ENCODE measurements at places on chromosomes 7 and 10.

GRCh38 chr7:149191851-149192250, 3.5 kb upstream of the ZNF282 start:
- no peak for DNase-seq

- no peak for DNase-seq
These were observed 38.8 kb downstream of the AP3M1 start for GRCh38 chr10:74111799-74112198.

- DNase-seq, result no peak
These were observed 61.2 kb upstream of the NPVF start for GRCh38 chr7:25289518-25289917.

DNA sequence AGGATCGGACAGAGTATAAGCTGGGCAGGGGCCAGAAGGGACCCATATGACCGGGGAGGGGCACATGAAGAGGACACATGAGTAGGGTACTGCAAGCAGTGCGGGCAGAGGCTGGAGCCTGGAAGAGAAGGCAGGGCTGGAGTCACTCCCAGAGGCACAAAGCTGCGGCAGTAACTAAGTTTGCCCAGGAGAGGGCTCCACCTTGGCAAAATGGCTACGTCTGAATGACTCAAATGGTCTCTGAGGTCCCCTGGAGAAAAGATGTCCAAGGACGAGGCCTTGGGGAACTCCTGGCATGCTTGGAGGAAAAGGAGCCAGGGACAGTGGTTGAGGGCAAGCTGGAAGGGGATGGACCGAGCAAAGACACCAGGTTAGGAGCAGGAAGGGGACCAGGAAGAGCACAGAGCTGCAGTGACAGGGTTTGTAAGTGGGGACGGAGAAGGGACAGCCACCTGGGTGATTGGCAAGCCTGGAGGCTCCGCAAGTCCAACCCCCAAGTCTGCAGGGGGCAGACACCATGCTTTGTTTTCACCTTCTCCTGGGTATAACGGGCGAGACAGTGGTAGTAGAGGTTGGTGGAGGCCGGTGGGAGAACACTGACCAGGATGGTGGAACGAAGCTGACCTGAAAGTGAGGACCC, 43.1 kb upstream of the LBX1 start:
- DNase-seq, result peak; percentile 54

DNA sequence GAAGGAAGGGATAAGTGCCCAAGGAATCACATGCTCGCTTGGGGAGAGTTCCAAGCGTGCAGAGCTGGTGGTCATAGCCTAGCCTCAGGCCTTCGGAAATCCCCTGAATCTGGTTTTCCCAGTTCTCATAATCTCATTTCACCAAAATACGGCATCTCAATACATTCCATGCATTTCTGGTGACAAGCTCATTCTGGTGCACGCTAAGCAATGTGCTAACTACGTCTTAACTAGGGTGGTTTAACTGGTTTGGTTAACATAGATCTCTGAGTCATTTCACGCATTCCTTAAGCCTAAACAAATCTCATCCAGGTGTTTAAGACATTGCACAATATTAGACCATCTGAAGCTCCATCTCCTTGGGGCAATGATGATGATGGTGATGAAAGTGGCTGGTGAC, 72.9 kb upstream of the STEAP1B start:
- no peak for DNase-seq

- no peak for DNase-seq
These were observed 16.5 kb upstream of the TRIM8 start for GRCh38 chr10:102627736-102628293.

DNA sequence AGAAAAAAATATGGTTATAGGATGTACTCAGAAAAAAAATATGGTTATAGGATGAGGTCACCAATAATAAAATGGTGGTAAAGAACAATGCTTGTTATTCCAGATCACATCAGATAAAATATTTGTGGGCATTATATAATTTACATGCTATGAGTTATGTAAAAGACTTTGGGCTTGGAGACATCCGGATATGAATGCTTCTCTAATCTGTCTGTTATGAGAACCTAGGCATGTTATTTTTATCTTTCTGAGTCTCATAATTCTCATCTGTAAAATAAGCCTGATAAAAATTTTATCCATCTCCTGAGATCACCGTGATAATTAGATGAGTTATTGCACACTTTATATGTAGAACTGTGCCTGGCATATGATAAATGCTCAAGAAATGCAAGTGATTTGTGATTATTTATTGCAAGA, 37.8 kb downstream of the DKK1 start:
- DNase-seq, result no peak

DNA sequence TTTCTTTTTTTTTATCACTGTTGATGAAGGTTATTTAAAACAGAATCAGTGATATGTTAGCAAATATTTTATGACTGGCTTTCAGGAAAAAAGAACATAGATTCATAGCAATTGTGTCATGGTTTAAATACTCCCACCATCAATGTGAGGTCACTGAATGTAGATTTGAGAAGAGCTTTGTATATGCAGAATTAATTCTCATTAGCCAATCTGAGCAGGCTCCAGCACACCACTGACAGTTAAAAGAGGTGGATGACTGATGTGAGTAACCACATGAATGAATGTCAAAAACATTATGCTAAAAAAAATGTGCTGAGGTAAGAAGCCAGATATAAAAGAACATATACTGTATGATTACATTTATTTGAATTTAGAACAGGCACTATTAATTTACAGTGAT, 174.8 kb upstream of the KAT6B start:
- no peak for DNase-seq

- DNase-seq, result no peak
These were observed 25.7 kb downstream of the COG5 start for GRCh38 chr7:107538001-107538400.

DNA sequence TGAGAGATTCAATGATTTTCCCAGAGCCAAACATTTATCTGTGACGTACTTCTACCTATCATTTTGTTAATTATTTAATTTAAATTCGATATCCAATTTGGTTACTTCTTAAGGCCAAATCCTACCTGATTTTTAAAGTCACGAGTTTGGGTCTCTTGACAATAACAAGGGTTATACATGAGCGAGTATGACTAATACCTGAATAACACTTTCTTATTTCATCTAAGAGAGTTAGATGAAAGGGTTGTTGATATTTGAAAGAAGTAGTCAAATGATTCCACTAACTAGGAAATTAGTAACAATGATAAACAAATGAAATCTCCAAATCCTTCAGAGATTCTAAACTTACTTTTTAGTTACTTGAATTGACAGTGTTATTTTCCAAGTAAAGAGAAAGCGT, 1086.9 kb downstream of the XPNPEP1 start:
- DNase-seq, result no peak

GRCh38 chr10:94076325-94076841, 82.7 kb downstream of the PLCE1 start:
- no peak for DNase-seq
